ENCODE measurements at places on chromosomes 4 and X.

- no peak for DNase-seq
Observed at GRCh38 chr4:27412613-27413012, 552.0 kb downstream of the STIM2 start.

GRCh38 chr4:22514001-22514400 is 1.9 kb downstream of the ADGRA3 start:
- DNase-seq, result no peak

DNA sequence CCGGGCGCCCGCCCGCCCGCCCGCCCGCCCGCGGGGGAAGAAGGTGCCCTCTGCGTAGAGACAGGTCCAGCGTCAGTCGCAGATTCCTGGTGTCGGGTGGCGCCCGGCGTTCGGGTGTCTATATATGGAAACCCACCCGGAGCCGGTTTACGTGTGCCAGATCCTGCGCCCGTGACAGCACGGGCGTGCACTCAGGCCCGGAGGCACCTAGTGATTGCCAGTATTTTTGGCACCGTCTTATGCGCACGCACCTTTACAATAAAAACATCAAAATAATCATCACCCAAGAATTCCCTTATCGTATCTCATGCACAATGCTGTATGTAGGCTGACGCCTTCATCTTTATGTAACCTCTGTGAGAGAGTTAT is 519 bp downstream of the SLC25A4 start:
- no peak for DNase-seq

DNA sequence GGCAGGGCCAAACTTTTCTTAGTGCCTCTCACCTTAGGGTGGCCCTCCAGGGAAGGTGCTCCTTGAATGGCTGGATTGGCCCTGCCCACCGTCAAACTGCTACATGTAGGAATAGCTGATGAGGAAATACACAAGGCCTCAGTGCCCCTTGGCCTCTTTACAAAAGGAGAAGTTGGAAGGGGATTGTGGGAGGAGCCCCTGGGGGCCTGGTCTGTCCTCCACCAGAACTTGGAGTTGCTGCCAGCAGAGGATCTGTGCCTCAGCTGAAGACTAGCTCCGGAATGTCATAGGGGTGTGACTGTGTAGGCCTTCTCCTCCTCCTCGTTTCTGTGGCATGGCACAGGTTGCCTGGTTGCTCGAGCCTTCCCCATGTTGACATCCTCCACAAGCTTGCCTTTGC is 142.7 kb downstream of the AMMECR1 start:
- no peak for DNase-seq

DNA sequence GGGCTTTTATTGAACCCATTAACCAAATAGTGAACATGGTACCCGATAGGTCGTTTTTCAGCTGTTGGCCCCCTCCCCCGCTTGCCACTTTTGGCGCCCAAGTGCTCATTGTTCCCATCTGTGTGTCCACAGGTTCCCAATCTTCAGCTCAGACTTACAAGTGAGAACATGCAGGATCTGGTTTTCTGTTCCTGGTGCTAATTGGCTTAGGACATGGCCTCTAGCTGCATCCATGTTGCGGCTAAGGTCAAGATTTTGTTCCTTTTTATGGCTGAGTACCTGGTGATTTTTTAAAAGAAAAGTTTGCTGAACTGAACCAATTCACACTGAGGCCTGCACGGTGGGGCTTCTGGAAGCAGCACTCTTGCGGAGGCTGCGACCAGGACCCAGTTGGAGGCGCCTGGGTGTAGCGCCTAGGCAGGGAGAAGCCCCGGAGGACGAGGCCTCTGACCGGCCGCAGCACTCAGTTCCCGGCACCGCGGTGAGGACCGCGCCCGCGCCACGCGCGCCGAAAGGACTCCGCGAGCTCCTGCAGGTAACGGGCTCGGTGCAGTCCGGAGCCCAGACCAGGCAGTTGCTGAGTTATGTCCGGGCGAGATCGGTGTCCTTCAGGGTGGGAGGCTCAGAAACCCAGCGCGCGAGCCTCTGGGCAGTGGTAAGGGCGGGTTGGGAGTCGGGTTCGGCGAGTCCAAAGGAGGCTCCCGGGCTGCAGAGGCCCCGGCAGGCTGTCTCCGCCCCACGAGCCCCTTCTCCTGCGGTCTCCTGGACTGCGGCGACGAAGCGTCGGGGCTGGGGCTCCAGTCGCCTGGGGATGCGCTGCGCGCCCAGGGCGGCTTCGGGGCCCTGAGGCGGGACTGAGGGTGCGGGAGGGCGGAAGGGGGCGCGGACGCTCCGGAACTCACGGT is 15.8 kb upstream of the SLC25A4 start:
- DNase-seq, result no peak
